ENCODE measurements at places on chromosomes 7 and 10. TPM values are rescaled to one million over a fixed set of nuclear protein-coding genes. Genes with fewer than 3 reads are reported as not detected.
A peak's percentile ranks its signal among the peaks of the same experiment; 100 is the strongest.

DNA sequence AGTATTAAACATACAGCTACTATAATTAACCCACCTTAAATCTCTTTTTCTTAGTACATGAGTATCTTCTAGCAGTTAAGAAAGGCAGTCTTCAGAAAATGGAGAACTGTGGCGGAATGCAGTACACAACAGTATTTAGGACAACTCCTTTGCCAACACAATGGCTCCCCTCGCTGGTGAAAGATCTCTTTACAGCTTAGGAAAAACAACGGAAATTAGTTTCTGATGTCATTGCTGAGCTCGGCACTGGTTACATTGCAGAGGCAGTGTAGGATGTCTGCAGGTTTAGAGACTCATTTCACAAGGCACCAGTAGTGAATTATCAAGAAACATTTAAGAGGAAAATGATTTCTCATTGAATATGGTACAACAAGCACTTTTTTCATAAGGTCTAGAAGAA, 43.4 kb downstream of the GLRX3 start:
- DNase-seq, result peak; percentile 9

DNA sequence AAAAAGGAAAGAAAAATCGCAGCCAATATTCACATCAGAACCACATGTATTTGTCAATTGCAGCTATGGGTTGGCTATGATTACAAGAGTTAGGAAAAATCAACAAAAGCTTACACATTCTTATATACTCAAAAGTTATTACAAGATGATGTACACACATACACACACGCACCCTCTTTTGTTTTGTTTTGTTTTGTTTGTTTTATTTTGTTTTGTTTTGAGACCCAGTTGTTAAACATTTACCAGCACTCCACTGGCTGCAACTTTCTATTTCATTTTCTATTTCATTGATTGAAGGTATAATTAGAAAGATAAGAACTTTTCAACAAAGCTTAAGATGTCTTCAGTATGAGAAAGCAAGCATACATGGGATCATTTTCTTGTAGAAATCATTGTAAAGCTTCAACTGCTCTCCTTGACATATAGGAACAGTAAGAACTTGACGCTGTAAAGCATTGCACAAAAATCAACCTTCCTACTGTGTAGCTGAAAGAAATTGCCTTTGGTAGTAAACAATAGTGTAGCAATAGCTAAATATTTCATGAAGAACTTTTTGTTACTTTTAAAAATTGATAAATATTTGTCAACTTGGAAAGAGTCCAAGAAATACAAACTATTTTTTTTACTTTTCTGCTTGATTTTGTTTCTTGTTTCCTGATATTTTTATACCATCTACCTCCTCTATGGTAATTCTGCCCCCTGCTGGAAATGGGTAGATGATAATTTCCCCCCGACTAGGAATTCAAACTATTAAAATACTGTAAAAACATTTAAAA, 205.9 kb downstream of the MBL2 start:
- no peak for DNase-seq

DNA sequence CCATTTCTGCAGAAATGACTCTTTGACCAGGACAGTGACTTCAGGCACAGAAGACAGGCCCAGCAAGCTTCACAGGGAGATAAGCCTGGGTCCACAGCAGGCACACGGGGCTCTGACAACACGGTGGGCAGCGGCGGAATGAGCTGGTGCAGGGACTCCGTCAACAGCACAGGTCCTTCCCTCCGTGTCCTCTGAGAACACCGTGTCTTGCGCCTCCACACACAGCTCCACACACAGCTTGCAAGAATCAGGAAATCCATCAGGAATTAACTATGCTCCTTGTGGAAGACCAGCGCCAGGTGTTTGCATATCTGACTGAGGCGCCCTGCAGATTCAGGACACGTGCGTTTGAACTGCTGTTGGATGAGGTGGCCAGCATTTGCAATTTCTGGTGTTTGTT, 39.6 kb downstream of the TCERG1L start:
- no peak for DNase-seq

GRCh38 chr7:64869121-64869725, 33.9 kb upstream of the ZNF273 start:
- no peak for DNase-seq

DNA sequence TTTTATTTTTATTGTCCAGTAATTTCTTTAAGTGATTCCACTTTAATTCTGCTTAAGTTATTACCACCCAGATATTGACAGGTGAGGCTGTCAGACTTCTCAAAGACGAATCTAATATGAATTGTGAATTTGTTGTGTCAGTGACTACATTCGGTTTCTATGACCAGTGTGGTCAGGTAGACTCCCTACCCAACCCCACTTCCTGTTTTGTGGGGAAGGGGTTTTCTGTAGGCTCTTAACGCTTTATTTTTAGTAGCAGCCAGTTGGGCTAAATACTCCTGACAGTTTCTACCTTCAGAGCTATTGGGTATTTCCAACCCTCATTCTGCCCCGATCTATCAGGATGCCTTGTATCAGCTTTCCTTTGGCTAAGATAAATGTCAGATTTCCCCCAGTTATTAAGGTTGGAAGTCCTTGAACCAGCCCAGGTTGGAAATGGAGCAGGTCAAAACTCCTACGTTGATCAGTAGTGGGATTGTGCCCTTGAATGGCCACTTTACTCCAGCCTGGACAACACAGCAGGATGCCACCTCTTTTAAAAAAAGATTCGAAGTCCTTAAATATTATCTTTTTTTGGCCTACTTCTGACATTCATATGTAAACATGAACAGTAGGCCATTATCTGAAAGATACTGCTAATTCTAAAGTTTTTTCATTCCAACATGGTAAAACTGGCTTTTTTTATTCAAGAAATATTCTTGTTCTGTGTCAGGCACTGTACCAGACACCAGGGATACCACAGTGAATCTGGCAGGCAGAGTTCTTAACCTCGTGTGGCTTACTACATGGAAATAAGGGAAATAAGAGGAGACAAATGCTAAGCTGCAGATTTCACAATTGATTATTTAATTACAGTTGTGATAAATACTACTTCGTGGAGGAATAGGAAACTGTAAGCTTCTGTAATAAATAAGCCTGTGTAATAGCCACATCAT, 133.3 kb upstream of the SAMD8 start:
- DNase-seq, result no peak

DNA sequence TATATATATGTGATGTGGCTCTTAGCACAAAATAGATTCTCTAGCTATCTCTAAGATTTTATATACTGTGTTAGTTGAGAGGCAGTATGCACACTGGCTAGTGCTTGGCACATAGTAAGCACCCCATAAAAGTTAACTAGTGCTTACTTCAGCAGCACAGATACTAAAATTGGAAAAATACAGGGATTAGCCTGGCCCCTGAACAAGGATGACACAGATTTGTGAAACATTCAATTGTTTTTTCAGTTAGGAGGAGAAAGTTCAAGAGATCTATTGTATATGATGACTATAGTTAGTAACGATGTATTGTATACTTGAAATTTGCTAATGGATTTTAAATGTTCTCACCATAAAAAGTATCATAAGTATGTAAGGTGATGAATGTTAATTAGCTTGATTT, 78.3 kb upstream of the LRRC17 start:
- no peak for DNase-seq

DNA sequence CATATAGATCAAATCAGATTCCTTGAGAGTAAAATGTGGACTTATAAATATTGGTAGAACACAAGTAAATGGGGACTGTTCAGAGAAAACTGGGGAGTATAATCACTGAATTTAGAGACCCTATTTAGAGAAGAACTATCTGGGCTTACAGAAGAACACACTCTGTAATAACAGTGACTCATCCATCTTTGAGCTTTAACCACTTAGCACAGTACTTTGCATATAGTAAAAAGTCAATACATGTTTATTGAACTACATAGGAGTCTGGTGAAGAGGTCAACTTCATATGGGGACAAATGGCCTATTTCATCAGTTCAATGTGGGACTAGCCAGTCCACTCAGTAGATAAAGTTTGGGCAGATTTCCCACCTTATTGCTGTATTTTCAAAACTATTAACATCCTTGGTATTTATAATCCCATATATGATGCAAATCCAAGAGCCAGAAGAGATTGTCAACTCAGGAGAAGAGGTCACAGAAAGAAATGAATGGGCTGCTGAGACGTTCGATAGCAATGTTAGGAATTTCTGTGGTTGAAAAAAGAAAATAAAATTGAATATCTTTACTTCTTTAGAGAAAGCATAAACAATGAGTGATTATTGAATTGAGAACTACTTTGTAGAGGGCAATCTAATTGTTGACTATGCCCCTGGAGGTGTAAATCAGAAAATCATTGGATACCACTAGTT, 119.3 kb upstream of the CACNA2D1 start:
- peak; percentile 49 for DNase-seq

DNA sequence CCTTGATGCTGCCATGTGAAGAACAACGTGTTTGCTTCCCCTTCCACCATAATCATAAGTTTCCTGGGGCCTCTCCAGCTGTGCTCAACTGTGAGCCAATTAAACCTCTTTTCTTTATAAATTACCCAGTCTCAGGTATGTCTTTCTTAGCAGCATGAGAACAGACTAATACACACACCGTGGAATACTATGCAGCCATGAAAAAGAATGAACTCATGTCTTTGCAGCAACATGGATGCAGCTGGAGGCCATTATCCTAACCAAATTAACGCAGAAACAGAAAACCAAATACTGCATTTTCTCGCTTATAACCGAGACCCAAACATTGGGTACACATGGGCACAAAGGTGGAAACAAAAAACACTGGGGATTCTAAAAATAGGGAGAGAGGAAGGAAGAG, 286.7 kb upstream of the MINDY3 start:
- no peak for DNase-seq

DNA sequence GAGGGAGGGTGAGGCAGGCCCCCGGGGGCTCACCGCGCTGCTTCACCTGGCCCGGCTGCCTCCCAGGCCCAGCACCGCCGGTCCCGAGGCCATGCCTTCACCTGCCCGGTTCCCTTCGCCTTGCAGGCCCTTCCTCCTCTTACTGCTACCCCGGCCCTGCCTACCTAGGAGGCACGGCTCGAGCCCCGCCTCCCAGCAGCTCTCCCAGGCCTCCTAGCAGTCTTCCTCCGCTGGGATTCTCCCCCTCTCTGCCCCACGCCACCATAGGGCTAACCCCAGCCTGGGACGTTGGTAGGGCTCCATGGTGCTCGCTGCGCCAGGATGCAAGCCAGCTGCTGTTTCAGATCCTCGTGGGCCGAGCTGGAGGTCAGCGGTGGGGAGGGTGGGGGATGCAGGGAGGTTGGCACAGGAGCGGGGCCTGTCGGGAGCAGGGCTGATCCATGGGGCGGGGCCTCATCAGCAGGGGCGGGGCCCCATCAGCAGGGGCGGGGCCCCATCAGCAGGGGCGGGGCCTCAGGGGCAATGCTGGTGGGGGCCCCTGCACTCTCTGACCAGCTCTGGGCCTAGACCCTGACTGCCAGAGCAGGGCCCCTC, 63.3 kb downstream of the RASGEF1A start:
- no peak for DNase-seq

GRCh38 chr7:17952387-17952786, 12.1 kb upstream of the SNX13 start:
- no peak for DNase-seq

- DNase-seq, result no peak
These were observed 367.8 kb downstream of the PPP1R3A start for GRCh38 chr7:113550966-113551365.

DNA sequence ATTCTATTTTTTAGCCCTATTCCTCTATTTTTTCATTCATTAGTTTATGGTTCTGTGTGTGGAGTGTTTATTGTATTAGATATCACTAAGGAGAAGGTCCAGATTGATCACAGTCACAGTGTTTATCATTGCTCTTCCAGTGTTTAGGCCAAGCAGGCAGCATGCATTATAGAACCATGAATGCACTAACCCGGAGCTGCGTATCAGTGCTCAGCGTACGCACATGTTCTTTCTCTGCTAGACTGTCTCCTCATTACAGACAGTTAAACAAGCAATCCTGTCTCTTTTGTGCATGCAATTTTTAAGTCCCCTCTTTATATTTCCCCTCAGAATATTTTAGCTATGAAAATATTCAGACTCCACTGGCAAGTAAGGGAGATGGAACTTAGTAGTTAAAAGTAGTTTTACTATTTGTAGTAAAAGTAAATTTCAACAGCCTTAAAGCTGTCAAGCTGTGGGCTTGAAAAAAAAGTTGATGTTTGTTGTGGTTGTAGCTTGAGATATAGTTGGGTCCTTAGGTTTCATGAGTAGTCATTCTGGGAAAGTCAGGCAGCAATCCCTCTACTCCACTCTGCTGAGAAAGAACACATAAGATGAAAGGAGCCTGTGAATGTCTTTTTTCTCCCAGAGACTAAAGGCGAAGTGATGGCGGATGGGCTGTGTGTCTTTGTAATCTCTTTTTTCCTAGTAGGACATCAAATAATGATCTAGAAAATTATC, 260.4 kb downstream of the CDK14 start:
- DNase-seq, result no peak

- no peak for DNase-seq
These were observed 40.5 kb downstream of the PPP1R3C start for GRCh38 chr10:91592266-91592975.

GRCh38 chr10:66834802-66835201, 91.0 kb upstream of the LRRTM3 start:
- DNase-seq, result no peak

DNA sequence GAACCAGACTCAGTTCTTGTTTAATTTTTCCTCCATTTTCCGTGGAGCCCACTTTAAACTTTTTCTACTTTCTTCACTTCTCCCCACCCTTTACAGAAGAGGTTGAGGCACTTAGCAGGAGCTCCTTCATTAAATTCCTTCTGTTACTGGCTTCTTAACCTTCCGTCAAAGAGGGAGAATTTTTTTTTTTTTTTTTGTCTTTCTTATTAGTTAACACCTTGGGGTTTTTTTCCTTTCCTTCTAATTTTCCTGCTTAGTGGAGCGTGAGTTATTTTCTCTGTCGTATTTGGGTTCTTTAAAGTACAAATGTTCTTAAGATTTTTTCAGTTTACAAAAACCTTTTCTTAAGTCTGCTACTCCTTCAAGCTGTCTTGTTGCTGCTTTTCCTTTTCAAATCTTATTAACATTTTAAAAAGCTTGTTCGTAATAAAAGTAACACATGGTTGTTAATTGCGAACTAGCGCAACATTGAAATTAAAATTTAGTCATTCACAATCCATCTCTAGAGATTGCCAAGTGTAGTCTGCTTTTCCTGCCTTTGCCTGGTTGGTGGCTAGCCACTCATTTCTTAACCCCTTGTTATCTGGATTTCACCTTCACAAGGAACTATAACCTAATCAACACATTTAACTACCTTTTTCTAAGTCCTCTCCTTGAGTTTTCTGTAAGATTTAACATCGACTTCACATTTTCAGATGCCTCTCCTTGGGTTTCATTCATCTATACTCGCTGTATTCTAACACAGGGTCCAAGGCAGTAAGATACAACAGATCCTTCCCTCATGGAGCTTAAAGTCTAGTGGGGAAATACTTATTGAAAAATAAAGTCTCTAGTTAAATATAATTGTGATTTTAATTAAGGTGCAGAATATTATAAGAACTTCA, 2.0 kb downstream of the BMPR1A start:
- DNase-seq, result no peak

SPDYE9 gene
- polyA plus RNA-seq, result not detected

CTAGE4 gene
- polyA plus RNA-seq, result 0.98 TPM

DLD gene
- 121 TPM for polyA plus RNA-seq

SNX10 gene
- not detected for polyA plus RNA-seq

LIPJ gene
- not detected for polyA plus RNA-seq

All from BJ (cell line).